ENCODE measurements at places on chromosomes 12 and 14.

- DNase-seq, result no peak
These were observed 18.7 kb downstream of the TSHR start for GRCh38 chr14:80973931-80974641.

GRCh38 chr14:34843011-34843554 lies 32.1 kb downstream of the BAZ1A start:
- DNase-seq, result peak; percentile 9

DNA sequence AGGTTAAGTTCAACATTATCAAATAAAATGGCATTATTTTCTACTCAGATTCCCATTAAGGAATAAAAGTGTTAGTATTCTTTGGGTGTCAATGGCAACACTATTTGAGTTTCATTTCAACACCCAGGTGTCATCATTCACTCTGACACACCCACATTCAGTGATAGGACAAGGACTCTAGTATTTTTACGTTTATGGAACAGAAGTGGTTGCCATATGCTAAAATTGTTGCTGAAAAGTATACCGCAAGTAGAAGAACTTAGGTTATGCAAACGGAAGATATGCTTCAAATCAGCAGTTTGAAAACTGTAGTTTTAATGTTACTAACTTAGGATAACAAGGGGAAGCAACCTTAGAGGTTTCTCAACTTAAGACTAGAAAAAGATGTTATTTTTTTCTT lies 20.0 kb upstream of the SGPP1 start:
- DNase-seq, result no peak

GRCh38 chr12:108289350-108290161 lies 49.6 kb downstream of the CMKLR1 start:
- no peak for DNase-seq

DNA sequence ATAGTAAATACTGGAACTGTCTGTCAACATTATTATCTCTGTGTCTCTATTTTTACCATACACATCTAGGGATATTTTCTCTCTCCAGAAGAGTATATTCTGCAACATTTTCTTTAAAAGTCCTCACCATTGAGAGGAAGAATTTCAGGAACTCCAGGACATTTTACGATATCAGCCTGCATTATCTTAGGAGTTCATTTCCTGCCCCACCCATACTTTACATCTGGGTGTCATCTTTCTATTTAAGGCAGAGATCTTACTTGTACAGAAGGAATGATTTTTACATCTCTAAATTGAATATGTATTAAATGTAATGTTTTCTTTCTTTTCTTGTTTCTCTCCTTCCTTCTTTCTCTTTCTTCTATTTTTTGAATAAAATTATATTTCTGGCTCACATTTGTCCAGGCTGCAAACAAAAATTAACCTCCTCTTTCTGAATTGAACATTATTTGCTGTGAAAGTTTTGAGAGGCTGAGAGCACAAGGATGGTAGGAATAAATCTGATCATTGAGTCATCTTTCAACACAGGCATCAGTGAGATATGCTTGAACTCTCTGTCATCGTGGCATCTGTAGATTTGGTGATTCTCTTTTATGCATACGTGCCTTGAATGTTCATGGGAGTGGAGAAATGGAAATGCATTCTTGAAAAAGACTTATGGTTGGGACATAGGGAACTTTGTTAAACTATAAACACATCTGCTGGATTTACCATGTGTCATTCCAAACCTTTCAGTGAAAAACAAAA lies 753.6 kb downstream of the SLC16A7 start:
- DNase-seq, result no peak

DNA sequence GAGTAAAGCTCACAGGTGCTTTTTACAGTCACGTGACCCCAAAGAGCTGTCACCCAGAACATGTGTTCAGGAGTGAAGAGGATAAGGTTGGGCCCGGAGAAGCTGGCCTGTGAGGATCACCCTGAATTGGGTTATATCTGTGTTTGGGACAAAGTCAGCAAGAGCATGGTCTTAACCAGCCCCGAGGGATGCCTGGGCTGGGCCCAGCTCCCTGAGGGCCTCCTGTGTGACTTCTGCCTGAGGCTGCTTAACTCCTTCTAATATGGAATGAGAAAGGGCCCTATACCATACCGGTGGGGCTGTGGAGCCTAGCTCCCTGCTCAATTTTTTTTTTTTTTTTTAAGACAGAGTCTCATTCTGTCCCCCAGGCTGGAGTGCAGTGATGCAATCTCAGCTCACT lies 2.5 kb downstream of the CDCA4 start:
- no peak for DNase-seq

DNA sequence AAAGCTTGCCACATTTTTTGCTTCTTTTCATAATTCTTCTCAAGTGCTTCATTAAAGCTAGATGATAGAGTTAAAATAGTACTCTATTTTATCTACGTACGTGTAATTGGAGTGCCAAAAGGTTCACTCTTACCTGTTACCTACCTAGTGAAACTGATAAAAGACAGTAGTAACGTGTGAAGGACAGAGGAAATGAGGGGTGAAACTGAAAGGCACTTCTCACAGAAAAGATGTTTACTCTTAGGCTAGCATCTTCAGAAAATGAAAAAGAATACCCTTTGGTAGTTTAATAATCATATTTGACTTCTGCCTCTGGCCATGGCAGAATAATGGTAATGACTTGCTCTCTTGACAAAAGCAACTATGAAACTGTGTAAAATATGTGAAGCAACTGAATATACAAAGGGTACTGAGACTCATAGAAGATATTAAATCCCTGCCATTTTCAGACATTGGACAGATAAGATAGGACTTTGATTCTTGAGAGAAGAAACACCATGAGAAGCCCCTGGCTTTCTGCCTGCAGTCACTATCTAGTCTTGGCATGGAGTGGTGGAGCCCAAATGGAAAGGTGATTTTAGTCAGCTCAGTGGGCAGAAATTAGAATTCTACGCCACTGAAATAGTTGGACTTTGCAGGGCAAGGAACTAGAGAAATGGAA lies 6.3 kb upstream of the EVL start:
- DNase-seq, result no peak

DNA sequence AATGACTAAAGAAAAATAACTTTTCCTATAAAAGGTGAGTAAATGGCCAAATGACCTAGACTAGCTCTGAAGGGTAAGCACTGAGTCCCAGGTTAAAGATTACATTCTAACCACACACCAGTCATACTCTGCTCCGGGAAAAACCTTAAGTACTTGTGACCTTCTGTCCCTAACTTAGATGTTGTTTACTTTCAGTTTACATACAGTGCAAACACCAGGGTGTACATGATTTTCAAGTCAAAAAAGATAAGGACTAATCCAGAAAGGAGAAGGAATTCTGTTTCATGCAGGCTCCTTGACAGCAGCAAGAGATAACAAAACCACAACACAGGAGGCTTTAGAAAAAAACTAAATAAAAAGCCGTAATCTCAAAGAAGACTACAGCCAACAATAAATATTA lies 174.2 kb downstream of the PPM1H start:
- DNase-seq, result no peak
